Stimulated activated CD4-positive, alpha-beta T cell treated with anti-CD3 and anti-CD28 coated beads, Interleukin-1b, Interleukin-23, amount 100 ng/mL, for 1 hour (primary cell): ENCODE measurements at places on chromosomes 5 and 9.

GRCh38 chr5:1834721-1835429 lies 33.7 kb downstream of the NDUFS6 start:
- DNase-seq, result no peak

GRCh38 chr5:139079225-139079990 lies 118.8 kb downstream of the SIL1 start:
- no peak for DNase-seq

GRCh38 chr5:52692039-52692438 lies 95.7 kb upstream of the ITGA1 start:
- DNase-seq, result no peak

- DNase-seq, result no peak
These were observed 837.2 kb downstream of the EFNA5 start for GRCh38 chr5:106833517-106833916.

DNA sequence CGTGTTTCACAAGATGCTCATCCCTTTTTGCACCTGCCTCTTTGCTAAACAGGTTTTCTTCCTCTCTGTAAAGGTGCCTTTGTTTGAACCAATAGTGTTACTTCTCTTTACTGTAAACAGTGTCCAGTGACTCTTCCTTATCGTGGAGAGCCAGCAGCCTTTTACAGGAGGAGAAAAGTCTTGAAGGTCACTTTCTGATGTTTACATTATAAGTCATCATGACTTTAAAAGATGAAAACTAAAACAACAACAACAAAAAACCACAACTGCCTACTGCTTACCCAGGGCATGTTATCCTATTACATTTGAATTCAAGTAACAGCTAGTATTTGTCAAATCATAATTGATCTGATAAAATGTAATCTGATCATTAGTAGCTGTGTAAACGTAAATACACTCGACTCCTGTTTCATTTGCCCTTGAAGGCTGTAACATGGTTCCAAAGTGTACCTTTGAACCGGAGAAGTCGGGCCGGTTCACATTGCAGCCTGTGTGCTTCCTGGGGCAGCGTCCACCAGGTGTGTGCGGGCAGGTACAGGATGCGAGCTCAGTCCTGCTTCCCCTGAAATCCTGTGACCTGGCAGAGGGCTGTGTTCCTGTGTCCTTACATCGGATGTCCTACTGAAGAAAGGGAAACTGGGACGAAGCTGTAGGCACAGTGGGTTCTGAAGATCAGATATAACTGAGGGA lies 118.1 kb downstream of the C9orf152 start:
- no peak for DNase-seq

- no peak for DNase-seq
These were observed 372.8 kb downstream of the KIAA0825 start for GRCh38 chr5:94245608-94246007.

- no peak for DNase-seq
These were observed 78.7 kb downstream of the ACTL7B start for GRCh38 chr9:108776920-108777639.

DNA sequence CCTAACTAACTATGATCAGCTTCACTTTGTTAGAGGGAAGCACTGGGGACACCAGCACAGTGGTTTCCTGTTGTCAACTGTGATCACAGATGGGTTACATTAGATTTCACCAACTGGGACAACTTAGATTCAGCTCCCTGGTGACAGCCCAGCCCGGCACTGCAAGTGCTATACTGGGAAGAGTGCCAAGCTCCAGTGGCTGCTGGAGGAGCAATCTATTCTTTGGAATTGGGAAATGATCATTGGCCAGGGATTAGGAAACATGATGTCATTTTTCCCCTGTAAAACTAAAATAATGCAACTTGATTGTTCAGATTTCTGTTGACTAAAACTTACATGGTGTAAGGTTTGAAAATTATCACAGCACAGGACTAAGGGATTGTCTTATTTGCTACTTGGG lies 33.2 kb downstream of the PTGR1 start:
- DNase-seq, result no peak

DNA sequence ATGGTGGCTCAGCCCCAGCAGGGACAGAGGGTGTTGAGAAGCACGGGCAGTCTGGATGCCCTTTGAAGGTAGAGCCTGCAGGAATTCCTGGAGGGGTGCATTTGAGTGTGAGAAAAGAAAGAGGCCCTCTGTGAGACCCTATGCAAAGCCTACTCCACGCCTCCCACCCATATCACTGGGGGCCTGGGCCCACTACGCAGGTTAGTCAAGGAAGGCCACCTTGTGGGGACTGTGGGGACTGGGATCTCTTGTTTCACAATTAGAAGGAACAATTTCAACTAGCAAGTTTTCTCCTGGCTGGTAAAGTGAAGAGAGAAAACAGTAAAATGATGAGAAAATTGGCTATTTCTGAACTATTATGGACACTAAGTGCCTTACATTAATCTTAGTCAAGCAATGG lies 486.2 kb upstream of the DAP start:
- DNase-seq, result no peak

DNA sequence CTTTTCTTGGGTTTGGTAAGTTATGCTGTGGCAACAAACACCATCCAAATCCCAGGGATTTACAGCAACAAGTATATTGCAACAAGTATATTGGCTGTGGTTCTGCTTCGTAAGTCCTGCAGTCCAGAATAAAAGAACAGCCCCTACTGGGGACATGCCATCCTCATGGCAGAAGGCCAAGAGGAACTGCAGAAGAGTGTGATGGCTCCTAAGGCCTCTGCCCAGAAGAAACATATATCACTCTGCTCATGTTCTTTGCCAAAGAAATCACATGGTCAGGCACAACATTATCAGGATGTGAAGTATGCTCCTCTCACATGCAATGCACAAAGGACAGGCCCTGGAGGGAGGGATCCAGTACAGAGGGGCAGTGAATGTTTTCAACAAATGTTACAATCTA lies 159.6 kb upstream of the TAS2R1 start:
- DNase-seq, result no peak

GRCh38 chr9:128454991-128455390 lies 815 bp upstream of the ODF2 start:
- DNase-seq, result no peak

DNA sequence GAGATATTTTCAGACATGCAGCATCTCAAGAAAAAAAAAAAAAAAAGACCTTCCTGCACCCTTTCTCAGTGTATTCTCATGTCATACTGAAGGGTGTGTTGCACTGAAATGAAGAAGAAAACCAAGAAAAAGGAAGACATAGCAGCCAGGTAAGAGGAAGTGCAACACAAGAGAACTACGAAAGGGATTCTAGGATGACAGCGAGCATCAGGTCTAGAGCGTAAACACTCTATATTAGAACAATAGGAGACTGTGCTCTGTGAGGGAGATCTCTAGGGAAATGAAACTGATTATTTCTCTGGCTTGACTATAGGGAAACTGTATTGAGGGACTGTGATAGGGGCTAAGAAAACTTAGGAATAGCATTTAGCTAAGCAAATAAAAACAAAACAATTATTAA lies 30.0 kb downstream of the BTF3 start:
- DNase-seq, result no peak

DNA sequence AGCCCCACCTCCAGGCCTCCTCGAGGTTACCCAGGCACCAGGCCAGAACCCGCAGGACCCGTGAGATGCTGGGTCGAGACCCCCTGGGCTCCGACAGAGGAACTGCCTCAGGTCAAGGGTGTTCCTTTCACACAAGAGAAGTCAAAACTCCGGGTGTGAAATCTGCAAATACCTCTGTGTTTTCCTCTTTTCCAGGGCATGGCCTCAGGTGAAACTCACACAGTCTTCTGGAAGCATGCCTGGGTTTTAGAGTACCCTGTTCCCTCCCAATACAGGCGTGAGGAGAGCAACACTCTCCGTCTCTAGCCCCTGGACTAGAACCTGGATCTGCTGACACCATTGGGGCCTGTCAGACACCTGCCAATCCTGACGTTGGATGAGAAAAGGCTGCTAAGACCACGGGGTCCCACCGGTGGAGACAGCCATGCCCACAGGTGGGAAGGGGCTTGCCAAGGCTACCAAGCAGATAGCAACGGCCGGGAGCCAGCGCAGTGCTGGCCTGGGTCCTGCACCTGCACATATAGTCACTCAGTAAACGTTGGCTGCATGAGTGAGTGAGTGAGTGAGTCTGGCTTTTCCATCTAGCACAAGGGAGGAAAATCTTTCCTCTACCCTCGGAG lies 182.0 kb upstream of the PPP1R26 start:
- DNase-seq, result no peak

- DNase-seq, result no peak
These were observed 40.1 kb downstream of the GRIA1 start for GRCh38 chr5:153530357-153531143.

GRCh38 chr9:106637486-106637885 lies 225.5 kb upstream of the ZNF462 start:
- no peak for DNase-seq

GRCh38 chr5:143977891-143978461 lies 166.0 kb downstream of the HMHB1 start:
- DNase-seq, result no peak

- DNase-seq, result no peak
These were observed 596.9 kb upstream of the CDH6 start for GRCh38 chr5:30596495-30597064.

DNA sequence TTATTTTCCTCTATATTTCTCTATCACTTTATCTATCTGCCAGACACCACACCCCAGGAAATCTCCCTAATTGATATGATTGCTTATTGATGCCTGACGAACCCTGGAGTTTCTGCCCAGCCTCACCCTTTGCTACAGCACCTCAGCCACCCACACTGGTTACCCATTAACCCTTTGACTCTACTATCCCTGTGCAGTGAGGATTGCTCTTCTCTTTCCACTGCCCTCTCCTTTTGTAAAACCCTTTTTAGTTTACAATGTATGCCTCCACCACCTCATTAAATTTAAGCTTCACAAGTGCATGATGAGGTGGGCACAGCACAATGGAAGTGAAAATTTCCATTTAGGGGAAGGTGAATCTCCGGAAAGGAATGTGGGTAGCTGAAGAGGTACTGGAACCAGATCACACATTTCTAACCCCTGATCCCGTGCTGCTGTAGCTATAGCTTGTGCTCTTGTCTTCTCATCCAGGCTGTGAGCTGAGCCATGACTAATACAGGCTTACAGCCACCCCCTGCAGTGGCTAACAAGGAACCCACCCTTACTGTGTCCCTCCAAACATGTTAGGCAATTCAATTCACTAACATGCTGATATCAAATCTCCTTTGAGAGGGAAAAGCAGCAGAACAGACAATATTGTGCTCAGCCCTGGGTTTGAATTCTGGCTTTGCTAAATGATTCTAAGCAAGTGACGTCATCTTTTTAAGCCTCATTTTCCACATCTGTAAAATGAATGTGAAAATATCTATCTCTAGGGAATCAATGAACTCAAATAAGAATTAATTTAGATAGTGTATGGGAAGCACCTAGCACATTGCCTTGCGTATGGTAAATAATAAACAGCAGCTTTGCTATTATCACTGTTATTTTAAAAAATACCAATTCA lies 186.9 kb upstream of the TRIM32 start:
- DNase-seq, result no peak

- no peak for DNase-seq
These were observed 6.0 kb downstream of the NRARP start for GRCh38 chr9:137295849-137296669.

DNA sequence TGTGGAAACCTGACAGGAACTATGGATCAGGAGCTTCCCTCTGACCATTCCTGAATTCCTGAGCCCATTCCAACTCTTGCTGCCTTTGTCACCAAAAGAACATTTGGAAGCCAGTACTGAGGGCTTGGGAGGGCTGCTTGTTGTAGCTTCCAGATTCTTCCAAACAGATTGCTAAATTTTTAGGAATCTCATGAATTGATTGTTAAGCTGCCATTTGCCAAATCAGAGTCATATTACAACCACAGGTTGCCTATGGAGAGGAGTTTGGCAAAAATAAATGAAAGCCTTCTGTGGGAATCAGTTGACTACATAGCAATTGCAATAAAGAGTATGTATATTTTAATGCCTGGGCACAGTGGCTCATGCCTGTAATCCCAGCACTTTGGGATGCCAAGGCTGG lies 39.2 kb upstream of the SLC28A3 start:
- DNase-seq, result no peak

DNA sequence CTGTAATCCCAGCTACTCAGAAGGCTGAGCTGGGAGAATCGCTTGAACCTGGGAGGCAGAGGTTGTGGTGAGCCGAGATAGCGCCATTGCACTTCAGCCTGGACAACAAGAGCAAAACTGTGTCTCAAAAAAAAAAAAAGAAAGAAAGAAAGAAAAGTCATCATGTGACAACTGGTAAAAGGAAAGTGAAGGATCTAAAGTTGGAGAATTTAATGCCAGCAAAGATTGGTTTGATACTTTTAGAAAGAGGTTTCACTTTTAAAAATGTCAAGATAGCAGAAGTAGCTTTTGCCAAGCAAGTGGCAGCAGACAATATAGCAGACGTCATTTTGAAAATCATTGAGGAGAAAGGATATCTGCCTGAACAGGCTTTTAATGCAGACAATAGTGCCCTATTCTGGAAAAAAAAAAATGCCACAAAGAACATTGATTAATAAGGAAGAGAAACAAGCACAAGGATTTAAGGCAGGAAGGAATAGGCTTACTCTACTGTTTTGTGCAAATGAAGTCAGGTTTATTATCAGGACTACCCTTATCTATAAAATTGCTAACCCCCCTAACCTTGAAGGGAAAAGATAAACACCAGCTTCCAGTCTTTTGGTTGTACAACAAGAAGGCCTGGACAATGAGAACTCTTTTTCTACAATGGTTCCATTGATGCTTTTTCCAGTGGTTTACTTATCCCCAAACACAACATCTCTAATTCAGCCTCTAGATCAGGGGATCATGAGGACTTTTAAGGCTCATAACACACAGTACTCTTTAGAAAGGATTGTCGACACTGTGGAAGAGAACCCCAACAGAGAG lies 12.0 kb downstream of the PKD2L2 start:
- DNase-seq, result no peak

GRCh38 chr5:66818935-66819328 lies 222.7 kb downstream of the MAST4 start:
- DNase-seq, result no peak

DNA sequence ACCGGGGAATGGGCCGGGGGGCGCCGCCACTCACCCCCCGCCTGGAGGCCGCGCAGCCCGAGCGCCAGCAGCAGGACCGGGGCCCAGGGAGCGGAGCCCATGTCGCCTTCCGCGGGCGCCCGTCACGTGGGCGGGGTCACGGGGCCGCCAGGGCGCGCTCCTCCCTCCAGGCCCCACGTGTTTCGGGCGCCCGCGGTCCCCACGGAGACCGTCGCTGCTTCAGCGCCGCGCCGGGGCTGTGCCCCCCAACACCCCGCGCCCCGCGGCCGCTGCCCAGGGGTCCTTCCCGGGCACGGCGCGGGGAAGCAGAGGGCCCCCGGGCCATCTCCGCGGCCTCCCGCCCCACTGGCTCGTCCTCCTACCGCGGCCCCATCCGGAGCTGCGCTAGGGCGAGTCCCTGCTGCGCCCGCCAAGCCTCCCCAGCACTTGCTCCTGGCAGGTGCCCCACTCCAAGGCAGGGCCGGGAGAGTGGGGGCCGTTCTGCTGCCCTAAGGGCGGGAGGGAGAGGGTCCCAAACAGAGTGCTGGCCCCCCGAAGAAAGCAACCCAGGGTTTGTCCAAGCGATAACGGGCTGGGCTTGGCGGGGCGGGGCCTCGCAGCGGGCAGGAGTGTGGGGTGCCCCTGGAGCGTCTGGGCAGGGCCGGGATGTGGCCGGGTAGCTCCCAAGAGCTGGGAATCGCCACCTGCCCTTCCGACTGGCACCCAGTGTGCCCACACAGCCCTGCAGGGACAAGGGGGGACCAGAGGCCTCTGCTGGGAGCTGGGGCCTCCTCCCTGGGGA lies at the start of gene DPP7:
Gene DPP7, minus strand, starts transcription at position 121 of the 781 bp plus-strand sequence. Its CDS starts 20 bp downstream, at position 101.
- peak; percentile 50 for DNase-seq
